ENCODE measurements at places on chromosomes 16 and 17.

DNA sequence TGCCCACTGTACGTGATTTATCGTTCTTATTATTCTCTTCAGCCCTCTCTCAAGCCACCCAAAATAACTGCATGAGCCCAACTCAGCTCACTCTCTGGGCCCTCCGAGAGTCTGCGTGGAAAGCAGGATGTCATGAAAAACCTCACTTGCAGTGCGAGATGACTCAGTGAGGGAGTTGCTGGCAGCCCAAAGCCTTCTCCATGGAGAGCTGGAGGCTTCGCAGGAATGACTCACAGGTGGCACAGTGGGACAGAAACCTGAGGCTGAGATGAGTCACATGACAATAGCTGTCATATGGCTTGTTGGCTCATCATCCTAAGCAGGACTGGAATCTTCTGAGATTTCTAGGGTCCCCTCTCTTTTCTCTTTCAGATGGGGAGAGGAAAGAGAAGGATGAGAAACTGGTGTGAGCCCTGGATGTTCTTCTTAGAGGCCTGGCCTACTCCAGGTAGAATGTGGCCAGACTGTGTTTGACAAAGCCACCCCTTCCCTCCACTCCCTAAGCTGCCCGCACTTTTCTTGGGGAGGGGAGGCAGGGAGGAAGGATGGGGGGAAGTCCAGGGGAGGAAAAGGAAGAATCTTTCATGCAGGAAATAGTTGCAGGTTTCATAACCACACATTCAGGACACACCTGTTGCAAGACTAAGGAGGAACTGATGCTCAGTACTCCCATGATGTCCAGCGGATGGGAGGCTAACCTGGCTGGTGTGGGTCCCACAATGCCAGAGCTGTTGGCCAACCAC is 160.6 kb upstream of the RPL38 start:
- DNase-seq = peak; percentile 45

DNA sequence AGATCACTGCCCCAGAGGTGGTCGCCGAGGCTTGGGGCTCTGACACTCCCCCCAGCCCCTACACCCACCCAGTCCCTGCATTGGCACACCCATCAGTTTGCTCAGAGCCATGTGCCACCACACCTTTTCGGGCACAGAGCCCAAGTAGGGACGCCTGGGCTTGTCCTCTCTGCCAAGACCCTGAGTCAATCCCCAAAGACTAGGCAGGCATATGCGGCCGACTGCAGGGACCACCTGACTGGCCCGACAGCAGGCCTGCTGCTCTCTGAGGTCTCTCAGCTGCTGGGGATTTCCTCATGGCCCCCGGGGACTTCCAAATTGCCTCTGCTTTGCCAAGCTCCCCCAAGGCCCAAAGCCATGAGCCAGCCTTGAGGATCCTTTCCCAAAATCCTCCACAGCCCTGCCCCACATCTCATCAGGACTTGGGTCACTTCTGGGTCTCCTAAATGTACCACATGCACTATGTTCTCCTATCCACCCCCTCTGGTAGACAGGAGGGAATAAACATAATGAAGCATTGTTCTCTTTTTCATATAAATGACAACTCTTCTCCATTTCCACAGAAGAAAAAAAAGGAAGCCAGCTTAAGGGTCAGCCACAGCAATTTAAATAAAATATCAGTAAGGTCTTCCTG is 30.6 kb downstream of the MYO18A start:
- DNase-seq = no peak

- no peak for DNase-seq
These were observed 58.0 kb downstream of the CREBBP start for GRCh38 chr16:3822366-3823045.

GRCh38 chr16:64392456-64392855 is 729.4 kb downstream of the CDH11 start:
- no peak for DNase-seq

DNA sequence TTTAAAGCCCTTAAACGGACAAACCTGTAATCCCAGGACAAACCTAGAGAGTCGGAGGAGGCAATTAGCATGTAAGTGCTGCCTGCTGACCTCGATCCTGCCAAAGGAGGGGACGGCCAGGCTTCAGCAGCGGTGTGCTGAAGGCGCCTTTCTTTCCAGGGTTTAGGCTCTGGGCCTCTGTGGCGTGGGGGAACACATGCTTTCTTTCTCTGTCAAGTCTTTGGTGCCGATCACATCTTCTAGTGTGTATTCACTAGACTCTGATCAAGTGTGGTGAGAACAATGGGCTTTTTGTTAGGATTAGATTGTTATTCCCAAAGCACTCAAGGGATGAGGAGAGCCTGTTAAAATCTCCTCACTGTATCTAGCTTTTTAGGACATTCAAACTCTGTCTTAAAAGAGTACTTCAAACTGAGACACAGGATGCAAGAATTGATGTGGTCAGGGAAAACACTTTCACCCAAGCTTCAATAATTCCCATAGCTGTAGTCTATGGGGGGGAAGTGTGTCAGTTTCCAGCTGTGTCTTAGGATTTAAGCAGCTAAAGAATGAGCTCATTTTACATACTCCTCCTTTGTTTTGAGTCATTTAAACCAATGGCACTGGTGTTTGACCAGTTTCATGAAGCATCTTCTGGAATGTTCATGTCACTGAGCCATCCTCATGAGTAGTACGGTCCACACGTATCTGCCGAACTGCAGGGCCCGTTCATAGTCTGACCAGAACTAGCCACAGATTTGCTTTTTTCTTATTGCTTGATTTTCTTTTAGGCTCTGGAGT is 51.2 kb downstream of the RPA1 start:
- DNase-seq = peak; percentile 26

DNA sequence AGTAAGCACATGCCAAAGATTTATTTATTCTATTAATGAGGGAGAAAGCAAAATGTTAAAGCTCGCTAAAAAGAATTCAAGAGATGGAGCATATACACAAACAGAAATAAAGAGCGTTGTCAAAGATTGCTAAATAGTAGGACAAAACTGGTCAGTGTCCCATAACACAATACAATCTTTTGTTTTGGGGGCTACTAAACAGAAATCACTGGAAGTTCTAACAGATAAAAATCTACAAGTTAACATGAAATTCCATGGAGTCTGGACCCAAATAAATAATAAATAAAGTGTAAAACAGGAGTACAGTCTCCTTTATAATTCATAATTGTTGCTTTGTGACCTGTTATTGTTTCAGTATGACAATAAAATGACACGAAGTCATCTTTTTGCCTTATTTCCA is 115.2 kb upstream of the CNTNAP4 start:
- no peak for DNase-seq

- no peak for DNase-seq
These were observed 53.1 kb downstream of the SCNN1B start for GRCh38 chr16:23355106-23355670.

GRCh38 chr17:2213291-2213960 is 90.2 kb downstream of the SMG6 start:
- DNase-seq = no peak

- DNase-seq = no peak
These were observed 184.7 kb downstream of the SOX9 start for GRCh38 chr17:72305472-72305871.

DNA sequence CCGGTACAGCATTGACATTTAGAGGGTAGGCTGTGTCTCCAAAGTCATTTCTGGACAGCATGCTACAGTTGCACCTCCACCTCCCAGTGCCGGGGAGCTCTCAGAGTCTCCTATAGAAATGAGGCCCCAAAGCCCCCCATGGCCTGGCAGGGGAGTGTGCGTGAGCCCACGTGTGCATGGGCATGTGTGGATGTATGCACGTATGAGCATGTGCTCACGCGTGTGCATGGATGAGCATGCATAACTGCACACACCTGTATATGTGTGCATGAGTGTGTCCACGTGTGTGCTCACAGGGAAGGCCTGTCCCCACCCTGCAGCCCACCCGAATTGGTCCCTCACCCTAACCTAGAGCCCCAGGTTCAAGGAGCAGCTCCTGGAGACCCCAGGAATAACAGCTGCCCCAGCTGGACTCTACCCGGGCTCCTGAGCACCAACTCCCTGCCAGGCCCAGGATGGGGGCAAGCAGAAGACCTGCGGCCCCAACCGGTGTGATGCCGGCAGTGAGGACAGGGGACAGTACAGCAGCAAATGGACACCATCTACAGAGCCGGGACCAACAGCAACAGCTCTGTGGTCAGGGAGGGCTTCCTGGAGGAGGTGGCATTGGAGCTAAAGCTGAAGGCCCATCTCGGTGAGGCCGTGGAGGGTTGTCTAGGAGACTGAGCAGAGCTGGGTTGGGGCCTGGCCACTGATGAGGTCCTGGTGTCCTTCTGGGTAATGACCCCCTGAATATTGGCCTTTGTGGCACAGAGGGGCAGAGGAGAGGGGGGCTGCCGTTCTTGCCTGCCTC is 35.1 kb downstream of the ZNF469 start:
- no peak for DNase-seq
